Suppressor macrophage treated with lipopolysaccharide for 1 hour (primary cell): ENCODE measurements at places on chromosomes 7 and 10.

GRCh38 chr7:2665359-2665791 lies 22.6 kb upstream of the AMZ1 start:
- DNase-seq, result no peak

- DNase-seq, result no peak
Measured at GRCh38 chr10:63586043-63586442, 64.8 kb downstream of the REEP3 start.

DNA sequence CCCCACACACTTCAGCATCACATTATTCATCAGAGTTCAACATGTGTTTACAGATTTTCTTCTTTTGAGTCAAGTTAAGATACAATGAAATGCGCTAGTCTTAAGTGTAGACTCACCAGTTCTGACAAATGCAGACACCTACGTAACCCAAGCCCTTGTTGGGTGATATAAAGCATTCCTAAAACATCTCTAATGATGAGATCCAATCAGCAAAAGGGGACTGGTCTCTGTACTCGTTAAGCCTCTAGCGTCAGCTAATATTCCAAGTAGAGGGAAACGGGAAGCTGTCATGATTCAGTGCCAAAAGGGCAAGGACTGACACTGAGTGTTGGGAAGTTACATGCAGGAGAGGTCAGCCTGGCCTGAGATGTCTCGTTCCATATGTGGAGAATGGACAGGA lies 38.7 kb upstream of the TRIL start:
- DNase-seq, result no peak

- peak; percentile 24 for DNase-seq
Measured at GRCh38 chr7:92246360-92247101, 757 bp downstream of the ANKIB1 start.

GRCh38 chr10:29859521-29860130 lies 199.8 kb downstream of the JCAD start:
- DNase-seq, result no peak

DNA sequence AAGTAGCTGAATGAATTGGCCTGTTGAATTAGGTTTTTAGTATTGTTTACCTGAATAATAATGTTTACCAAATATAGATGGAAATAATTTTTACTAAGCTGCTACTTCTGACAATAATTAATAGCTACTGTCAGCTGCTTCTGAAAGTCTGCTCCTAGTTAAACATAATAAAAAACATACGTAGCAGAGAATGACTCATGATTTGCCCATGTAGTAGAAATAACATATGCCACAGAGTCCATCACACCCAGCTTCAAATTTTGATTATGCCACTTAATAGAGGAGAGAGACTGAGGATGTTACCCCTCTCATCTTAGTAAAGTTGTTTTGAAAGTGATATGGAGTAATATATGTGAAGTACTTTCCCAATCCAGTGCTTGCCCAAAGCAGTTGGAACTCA lies 57.6 kb upstream of the MDFIC start:
- DNase-seq, result no peak

- DNase-seq, result peak; percentile 87
Measured at GRCh38 chr10:96044736-96045135, 1.4 kb downstream of the CCNJ start.

GRCh38 chr10:11425676-11426075 lies 185.8 kb downstream of the USP6NL start:
- DNase-seq, result no peak

GRCh38 chr10:110442746-110443145 lies 55.0 kb upstream of the DUSP5 start:
- no peak for DNase-seq

DNA sequence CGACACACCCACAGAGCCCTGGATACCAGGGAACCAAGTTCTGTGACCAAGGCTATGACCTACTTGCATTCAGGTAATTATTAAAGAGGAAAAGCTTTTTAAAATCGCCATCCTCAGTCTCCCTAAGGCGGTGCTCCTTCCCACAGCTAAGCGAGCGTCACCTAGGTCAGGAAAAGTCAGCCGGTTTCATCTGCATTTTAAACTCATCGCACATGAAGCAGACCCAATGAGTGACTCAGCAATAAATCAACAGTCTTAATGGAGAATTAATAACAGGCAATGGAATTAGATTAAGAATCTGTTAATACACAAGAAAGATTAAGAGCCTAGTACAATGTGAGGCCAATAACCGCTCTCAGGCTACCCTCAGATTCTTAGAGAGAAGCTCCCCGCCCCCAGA lies 59.2 kb downstream of the HSPA12A start:
- DNase-seq, result no peak

- DNase-seq, result no peak
Measured at GRCh38 chr10:49395741-49396665, at the start of gene DRGX. Gene DRGX (minus strand): TSS chr10:49396089. CDS start chr10:49395440, 649 bp downstream.

DNA sequence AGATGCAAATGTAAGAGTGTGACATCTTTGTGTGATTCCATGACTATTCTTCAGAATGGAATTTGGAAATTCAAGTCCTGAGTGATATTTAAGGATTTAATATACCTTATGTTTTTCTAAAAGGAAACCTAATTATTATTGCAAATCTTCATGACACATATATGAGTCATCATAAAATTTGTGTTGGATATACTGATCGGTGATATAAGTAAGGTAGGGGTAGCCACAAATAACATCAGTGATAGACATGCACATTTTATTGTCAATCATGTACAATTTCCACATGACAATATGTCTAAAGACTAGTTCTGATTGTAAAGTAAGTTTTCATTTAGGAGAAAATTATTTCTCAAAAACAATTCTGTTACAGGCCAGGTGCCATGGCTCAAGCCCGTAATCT lies 59.7 kb upstream of the AGMO start:
- DNase-seq, result no peak

DNA sequence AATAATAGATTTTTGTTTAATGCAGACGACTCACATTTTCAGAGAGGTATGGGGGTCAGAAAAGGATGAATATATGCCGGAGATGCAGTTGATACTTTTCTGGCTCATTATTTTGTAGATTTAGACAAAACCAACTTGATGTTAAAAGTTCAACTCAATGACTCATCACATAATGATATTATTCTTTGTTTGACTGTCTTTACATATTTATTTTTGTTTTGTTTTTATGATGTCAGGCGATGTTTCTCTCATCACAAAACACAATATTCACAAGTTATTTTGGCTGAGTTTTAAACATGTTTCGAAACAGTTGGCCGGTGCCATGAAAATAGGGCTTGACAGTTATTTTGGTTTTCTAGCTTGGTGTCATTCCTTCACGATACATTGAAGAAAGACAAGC lies 1.3 kb downstream of the GJD4 start:
- no peak for DNase-seq

- DNase-seq, result no peak
Measured at GRCh38 chr7:129768614-129769399, 157.3 kb downstream of the NRF1 start.

DNA sequence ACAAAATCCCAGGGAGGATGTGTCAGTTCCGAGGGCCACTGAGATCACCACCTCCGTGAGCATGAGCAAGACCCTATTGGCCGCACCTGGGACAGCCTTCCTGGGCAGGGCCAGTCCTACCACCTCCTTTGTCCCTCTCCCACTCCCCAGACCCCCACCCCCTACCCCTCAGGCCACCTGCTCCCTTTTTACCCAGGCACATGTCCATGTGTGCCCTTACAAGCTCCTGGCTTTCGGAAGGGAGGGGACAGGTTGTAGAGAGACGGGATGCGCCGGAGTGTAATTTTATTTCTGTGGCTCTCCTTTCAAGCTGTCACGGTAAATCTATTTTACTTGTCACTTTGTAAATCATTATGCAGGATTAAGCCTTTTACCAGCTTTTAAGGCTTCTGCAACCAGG lies 20.9 kb downstream of the ZMIZ1 start:
- DNase-seq, result no peak

- no peak for DNase-seq
Measured at GRCh38 chr7:93819699-93820098, 70.9 kb downstream of the TFPI2 start.

DNA sequence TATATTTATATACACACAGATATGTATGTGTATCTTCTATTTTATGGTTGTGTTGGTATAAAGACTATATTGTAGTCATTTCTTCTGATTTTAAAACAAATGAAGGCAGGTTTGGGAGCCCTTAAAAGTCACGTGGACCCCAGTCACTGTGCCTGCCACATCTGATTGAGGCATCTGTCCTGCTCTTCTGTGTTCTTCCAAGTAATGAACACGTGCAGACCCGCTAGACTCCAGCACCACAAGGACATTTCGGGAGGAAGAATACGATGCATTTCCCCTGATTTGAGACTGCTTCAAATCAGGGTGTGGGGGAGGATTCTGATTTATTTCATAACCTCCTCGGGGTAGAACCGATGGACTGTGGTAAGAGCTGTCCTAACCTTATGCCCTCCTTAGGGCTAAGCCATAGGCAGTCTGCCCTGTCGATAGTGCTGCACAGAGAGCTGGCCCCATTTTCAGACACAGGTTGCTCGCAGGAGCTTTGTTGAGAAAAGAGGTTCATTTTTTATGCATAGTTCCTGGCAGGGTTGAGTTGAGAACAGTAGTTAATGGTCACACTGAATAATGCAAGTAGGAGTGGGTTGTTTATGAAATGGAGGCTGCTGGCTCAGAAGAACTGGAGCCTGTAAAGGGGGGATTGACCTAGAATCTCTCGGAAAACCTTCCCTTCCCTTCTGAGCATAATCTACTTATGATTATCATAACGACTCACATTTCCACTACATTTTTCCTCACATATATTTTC lies 55.0 kb upstream of the C10orf120 start:
- DNase-seq, result no peak

DNA sequence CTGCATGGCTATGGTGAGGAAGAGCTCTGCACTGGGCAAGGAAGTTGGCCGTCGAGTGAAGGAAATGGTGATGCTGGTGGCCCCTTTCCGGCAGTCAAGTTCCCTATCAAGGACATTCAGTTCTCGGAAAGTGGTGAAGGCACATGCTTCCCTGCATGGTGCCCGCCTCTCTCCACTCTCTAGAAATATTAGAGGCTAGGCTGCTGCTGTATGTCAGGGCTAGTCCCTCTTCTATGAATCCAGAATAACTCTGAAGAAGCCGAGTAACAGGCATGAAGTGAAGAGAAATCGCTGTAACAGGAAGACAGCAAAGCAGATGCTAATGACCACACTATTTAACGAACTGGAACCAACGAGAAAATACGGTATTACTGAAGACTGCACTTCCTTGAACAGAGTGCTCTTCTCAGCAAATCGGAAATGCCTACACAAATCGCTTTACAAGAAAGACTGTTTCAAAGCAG lies 5.4 kb downstream of the IDI1 start:
- DNase-seq, result peak; percentile 55

DNA sequence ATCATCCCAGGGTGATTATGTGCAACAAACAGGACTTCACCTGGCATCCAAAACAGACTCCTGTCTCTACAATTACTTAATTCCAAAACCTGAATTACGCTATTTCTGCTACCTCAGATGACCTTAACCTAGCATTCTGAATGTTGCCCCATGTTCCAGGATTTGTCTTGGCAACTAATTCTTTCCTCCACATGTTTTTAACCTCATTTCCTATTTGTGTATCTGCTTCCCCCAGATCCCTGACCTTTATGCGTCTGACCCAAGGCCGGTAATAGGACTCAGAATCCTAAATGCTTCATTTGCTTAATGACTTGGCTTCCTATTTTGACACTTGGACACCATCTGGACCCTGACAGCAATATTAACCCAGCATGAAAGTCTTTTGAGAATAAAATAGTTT lies 8.7 kb upstream of the ING3 start:
- DNase-seq, result no peak

GRCh38 chr7:112286250-112287086 lies 80.0 kb downstream of the ZNF277 start:
- no peak for DNase-seq

- DNase-seq, result no peak
Measured at GRCh38 chr7:157568106-157568769, 231.4 kb downstream of the DNAJB6 start.

- DNase-seq, result no peak
Measured at GRCh38 chr7:6399351-6399750, 48.4 kb downstream of the DAGLB start.

- no peak for DNase-seq
Measured at GRCh38 chr7:85011127-85011526, 175.7 kb downstream of the SEMA3D start.

DNA sequence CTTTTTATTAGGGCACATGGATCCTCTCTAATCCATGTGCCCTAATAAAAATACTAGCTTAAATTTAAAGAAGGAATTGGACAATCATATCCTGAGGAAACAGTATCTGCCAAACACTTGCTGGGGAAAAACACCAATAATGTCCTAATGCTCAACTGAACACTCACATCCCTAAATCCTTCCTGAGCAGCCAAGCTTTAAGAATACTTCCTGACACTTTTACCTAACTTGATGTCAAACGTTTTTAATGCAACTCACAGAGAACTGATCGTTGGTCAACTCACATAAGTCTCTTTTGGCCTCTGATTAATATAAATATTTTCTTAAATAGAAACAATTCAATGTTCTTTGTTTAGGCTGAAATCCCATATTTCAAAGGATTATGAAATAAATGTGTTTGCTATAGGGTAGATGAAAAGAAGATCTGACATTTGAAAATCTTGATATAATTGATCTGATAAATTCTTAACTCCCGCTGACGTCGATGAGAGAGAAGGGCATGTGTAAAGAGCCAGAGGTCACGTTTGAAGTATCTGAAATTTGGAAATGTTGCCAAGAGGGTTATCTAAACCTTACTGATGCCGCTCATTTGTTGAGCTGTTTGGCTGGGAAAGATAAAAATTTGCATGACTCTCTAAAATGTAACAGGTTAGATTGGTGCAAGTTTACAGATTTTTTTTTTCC lies 122.8 kb upstream of the RHOBTB1 start:
- no peak for DNase-seq

DNA sequence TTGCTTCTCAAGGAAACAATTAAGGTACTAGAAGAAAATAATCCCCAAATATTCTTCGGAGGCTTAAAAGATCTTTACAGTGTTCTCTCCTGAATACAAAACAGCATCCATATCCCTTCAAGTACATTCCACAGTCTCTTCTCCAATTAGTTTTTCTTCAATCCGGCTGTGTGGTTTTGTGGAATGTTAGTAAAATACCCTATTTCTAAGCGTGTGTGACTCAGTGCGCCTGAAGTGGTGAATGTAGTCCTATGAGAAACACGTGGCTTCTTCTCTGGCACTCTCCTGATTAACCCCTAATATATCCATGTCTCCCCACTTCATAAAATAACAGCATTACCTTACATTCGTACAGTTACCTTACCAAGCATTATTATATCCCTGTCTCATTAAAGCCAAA lies 570.2 kb downstream of the ARL4A start:
- DNase-seq, result no peak

- no peak for DNase-seq
Measured at GRCh38 chr10:104657457-104657856, 16.4 kb downstream of the SORCS3 start.
